ENCODE measurements at places on chromosomes 13 and 19.

DNA sequence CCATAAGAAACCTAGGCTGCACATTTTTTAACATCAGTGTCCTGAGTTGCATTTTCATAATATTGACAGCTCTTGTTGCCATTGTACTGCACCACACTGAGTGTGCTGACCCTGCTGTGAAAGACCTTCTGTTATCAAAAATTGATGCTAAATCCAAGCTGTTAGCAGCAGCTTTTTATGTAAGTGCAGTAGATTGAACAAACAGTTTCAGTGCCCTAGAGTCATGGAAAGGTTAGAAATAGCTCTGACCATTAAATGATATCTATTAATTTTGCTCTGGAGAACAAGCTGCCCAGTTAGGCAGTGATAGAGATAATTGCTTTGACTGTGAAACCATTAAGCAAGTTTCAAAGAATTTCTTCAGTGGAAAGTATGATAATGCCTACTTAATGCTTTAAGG, 1289.2 kb upstream of the PCDH20 start:
- no peak for DNase-seq

- DNase-seq: no peak
Observed at GRCh38 chr19:10464456-10464855, 38.7 kb downstream of the KEAP1 start.

DNA sequence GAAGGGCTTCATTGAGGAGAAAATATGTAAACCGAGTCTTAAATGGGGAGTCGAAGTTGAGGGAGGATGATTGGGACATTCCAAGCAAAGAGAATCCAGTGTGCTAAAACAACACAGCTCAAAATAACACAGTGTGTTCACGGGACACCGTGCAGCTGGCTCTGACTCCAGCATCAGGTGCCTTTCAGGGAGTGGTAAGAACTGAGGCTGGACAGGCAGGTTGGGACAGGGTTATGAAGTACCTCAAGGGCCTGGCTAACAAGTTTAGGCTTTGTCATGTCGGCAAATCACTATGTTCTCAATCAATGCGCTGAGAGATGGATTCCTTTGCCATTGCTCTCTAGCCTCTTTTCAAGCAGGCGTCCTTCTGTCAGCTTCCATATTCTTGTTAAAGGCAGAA, 27.5 kb upstream of the WDFY2 start:
- no peak for DNase-seq

- DNase-seq: peak; percentile 60
Observed at GRCh38 chr19:17766543-17767131, 15.4 kb downstream of the FCHO1 start.

GRCh38 chr19:41860419-41861115, 512 bp downstream of the RPS19 start:
- no peak for DNase-seq
